ENCODE measurements at places on chromosomes 3 and 15.

GRCh38 chr3:35500641-35501350 is 138.5 kb upstream of the ARPP21 start:
- no peak for DNase-seq

DNA sequence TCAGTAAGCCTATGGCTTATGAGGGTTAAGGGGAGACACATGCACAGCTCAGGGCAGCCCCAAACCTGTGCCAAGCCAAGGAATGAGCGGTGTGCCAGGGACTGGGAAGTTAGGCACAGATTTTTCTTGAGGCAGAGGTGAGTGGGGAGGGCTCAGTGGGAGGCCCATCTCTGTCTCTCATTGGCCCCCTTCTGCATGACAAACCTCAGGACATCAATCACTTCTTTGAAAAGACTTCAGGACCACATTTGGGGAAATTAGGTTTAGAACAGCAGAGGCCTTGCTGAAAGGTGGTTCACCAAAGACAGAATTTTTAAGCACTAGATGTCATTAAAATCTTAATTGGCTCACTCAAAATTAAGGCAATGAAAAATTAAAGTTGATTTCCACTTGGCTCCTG is 57.2 kb downstream of the RAB11A start:
- no peak for DNase-seq

GRCh38 chr3:42369832-42370231 is 40.6 kb downstream of the LYZL4 start:
- no peak for DNase-seq

GRCh38 chr3:28826840-28827239 is 454.0 kb upstream of the RBMS3 start:
- DNase-seq = no peak

GRCh38 chr15:25464784-25465183 is 26.0 kb upstream of the UBE3A start:
- DNase-seq = no peak
